Hematopoietic multipotent progenitor cell treated with erythropoietin and hydrocortisone succinate and interleukin-3 and kit ligand, for 17 days (in vitro differentiated cells): ENCODE measurements at places on chromosomes 6 and 20.

DNA sequence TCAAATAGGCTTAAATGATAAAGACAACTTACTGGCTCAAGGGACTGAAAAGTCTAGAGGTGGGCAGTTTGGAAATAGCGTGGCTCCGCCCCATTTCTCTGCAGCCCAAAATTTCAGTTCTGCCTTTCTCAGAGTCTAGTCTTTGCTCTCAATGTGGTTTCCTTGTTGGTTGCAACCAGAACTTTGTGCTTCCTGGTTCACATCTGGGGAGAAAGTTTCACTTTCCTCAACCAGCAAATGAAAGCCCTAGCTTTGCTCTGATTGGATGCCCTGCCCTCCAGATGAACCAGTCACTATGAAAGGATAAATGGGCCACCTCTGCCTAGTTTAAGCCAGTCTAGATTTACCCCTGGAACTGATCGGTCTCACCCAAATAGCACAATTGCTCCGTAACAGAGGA lies 14.9 kb downstream of the SYCP2L start:
- DNase-seq: no peak

DNA sequence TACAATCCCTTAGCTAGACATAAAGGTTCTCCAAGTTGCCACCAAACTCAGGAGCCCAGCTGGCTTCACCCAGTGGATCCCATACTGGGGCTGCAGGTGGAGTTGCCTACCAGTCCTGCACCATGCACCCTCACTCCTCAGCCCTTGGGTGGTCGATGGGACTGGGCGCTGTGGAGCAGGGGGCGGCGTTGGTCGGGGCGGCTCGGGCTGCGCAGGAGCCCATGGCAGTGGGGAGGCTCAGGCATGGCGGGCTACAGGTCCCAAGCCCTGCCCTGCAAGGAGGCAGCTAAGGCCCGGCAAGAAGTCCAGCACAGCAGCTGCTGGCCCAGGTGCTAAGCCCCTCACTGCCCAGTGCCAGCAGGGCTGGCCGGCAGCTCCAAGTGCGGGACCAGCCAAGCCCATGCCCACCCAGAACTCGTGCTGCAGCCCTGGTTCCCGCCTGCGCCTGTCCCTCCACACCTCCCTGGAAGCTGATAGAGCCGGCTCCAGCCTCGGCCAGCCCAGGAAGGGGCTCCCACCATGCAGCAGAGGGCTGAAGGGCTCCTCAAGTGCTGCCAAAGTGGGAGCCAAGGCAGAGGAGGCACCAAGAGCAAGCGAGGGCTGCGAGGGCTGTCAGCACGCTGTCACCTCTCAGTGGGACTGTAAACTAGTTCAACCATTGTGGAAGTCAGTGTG lies 912.1 kb downstream of the PHF3 start:
- DNase-seq: no peak

DNA sequence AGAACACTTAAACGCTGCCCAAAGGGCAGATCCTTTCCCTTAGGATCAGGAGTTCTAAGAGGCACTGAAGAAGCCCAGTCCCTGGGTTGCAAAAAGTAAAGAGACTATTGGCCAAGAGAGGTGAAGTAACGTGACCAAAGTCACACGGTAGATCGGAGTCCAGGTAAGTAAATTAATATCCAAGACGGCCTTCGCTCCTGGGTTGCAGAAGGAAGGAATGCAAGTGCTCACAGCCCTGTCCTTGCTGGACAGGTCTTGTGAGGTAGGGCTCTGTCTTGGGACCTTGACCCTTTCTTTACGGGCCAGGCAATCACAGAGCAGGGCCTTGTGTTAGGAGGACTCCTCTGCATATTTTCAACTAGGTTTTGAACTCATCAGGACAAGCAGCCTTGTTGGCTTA lies 243.7 kb upstream of the PDE10A start:
- DNase-seq: no peak

DNA sequence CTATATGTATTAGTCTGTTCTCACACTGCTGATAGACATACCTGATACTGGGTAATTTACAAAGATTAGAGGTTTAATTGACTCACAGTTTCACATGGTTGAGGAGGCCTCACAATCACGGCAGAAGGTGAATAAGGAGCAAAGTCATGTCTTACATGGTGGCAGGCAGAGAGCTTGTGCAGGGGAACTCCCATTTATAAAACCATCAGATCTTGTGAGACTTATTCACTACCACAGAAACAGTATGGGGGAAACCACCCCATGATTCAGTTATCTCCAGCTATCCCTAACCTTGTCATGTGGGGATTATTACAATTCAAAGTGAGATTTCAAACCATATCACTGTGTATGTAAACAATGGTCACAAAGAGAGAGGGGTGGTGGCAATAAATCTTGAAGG lies 6.6 kb downstream of the CST8 start:
- DNase-seq: no peak

DNA sequence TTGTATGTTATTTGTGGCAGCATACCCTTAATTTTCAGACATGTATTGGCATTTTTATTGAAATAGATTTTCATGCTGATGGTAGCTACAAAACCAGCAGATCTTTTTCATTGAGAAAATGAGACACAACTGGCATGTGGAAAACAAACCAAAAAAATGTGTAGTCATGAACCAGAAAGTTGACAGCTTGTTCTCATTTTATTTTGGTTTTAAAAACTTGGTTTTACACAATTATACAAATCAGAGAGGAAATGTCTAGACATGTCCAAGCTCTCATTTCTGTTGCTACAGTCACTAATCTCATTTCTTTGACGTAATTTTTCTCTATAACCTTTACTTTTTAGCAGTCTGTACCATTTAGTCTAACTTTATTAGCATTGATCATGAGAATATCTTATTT lies 85.4 kb downstream of the GRIK2 start:
- DNase-seq: no peak

DNA sequence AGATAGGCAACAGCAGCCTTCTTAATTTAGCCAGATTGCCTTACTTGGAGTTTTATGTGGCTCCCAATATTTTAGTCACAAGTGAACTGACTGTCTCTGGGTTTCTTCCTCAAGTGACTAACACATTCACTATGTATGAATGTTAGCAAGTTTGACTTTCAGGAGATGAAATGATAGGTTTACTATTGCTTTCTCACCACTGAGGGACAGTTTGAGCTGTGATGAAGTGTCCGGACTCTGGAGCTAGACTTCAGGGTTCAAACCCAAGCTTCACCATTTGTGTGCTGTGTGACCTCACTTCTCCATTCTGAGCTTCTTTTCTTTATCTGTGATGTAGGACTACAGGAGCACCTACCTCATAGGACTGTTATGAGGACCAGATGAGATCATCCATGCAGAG lies 8.2 kb downstream of the DHX35 start:
- no peak for DNase-seq

DNA sequence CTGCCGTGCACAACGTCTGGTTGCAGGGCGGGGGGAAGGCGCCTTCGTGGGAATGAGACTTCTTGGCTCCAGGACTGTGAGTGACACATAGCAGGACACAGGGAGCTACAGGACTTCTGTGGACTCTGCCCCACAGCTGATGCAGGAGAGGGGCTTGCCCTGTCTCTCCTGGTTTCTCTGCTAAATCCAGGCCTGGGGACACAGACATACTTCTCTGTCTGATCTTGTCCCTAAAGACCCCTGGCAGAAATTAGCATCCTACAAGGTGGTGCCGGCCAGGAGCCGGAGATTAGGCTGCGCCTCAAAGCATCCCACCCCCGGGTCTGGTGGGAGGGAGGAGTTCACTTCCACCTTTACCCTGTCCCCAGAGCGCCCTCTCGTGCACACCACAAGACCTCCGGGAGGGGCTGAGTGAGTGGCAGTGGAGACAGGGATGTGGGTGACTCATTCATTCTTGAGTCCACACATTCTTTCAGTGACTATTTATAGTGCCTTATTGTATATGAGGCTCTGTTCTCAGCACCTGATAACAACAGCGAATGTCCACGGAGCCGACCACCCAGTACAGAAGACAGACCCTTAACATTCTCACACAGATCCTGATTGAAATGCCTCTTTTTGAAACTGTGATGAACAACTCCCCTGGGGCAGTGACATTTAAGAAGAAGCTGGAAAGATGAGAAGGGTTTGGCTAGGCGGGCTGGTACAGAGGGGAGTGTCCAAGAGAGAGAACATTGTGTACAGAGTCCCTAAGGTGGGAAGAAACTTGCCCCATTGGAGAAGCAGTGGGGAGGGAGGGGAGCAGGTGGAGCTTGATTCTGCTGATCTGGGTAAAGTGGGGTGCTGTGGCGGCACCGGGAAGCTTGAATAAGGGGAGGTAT lies 39.0 kb downstream of the GMPR start:
- peak; percentile 89 for DNase-seq

- no peak for DNase-seq
These were observed 58.3 kb downstream of the IPCEF1 start for GRCh38 chr6:154298297-154298696.

- no peak for DNase-seq
These were observed 2.9 kb downstream of the COL20A1 start for GRCh38 chr20:63295846-63296245.

DNA sequence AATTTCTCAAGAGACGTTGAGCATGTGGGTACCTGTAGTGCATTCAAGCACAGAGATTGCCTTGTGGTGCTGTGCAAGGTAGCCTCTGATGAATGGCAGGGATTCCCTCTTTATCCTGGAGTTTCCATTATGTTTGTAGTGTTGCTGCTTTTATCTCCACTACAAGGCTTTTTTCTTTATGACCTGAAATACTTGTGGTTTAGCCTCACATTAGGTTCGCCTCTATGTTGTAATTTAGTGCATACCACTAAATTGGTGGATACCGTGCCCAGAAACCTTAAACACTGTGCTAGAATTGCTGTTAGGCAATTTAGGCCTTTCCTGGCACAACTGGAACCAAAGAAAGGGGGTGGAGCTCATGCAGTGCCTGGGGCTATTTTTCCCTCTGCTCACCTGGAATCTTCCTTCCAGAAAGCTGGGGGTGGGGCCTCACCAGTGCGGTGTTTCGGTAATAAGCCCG lies 76.8 kb downstream of the NCOA7 start:
- DNase-seq: no peak

DNA sequence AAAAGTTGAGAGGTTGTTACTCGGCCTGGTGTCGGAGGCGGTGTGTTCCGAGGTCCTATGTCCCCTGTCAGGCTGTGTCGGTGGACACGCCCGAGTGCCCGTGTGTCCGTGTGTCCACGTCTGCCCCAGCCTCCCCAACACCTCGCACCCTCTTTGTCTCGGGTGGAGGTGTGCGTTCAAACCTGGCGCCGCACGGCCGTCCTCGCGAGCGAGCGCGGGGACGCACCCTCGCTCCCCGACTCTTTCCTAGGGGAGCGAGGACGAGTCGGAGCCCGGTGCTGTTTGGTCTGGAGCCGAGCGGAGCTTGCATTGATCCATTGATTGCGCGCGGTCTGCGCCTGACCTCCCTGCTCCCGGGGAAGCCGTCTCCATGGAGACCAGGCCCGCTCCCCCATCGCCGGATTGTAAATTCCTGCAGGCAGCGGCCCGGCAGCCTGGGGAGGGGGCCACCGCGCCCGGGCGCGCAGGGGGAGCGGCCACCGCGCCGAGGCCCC lies 411 bp upstream of the SCUBE3 start:
- DNase-seq: no peak

DNA sequence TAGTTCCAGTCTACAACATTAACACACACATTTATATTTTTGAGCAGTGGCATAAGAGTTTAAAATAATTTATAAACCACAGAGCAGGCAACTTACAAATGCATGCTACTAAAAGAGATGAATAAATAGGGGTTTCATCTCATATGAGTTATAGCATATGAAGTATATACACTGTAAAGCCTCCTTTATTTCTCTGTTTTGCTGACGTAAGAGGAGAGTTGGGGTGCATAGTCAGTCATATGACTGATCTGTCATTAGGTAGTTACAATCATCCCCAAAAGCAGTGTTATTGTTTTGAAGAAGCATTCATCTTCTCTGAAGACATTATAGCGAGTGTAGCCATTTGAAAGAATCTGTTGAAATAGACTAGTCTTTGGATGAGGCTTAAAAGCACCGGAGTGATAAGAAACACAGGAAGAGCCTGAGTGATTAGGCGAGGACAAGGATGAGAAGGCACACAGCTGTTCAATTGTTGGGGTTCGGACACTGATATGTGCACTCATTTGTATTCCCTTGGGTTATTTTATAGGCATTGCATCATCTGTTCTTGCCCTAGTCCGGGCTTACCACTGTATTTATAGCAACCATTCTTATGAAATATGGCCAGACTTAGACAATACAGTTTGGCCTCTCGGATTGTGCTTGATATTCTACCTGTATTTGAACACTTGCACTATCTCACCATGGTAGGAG lies 325.7 kb downstream of the SAMD5 start:
- no peak for DNase-seq

GRCh38 chr20:61330441-61330840 lies 78.4 kb downstream of the CDH4 start:
- no peak for DNase-seq

- DNase-seq: no peak
These were observed 104.8 kb upstream of the ZNF217 start for GRCh38 chr20:53698371-53698978.

DNA sequence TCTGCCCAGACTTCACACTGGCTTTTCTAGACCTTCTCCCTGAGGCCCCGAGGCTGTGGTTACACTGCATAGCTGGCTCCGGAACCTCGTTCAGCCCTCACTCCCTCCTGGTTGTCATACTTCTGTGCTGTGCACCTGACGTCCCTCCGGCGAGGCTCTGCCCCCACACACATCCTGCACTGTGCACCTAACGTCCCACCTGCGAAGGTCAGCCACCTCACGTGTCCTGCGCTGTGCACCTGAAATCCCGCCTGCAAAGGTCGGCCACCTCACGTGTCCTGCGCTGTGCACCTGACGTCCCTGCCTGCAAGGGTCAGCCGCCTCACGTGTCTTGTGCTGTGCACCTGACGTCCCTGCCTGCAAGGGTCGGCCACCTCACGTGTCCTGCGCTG lies 111.0 kb upstream of the FRMD1 start:
- DNase-seq: no peak

- no peak for DNase-seq
These were observed 65.6 kb downstream of the STMND1 start for GRCh38 chr6:17167327-17167979.

- DNase-seq: no peak
These were observed 36.6 kb upstream of the CARMIL1 start for GRCh38 chr6:25242567-25242966.

DNA sequence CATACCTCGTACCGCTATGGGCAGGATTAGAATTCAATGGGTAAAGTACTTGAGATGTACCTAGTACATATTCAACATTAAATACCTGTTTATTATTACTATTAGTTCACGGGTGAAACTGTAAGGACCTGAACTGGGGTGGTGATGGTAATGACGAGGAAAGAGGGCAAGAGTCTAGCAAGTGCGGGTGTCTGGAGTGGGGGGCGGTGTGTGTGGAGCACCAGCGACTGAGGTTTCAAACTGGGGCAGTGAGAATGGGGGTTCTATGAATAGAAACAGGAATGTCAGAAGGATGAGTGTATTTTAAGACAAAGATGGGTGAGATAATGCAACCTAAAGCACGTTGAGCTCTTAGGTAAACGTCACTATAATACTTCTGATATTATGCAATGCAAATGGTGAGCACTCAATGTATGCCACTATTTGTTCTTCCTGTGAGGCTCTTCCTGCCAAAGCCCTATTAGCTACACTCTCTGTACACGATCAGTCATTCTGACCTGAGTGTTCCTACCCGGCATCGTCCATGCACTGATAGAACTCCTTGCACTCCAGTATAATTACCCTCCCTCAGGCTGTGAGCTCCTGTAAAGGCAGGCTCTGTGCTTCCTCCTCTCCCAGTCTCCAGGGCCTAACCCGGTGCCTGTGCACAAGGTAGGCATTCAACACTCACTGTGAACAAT lies 55.0 kb downstream of the ALDH5A1 start:
- DNase-seq: no peak

GRCh38 chr6:7640607-7641577 lies 50.9 kb downstream of the SNRNP48 start:
- DNase-seq: no peak
